ENCODE measurements at places on chromosomes 7 and 10.
A peak's percentile ranks its signal among the peaks of the same experiment; 100 is the strongest.

DNA sequence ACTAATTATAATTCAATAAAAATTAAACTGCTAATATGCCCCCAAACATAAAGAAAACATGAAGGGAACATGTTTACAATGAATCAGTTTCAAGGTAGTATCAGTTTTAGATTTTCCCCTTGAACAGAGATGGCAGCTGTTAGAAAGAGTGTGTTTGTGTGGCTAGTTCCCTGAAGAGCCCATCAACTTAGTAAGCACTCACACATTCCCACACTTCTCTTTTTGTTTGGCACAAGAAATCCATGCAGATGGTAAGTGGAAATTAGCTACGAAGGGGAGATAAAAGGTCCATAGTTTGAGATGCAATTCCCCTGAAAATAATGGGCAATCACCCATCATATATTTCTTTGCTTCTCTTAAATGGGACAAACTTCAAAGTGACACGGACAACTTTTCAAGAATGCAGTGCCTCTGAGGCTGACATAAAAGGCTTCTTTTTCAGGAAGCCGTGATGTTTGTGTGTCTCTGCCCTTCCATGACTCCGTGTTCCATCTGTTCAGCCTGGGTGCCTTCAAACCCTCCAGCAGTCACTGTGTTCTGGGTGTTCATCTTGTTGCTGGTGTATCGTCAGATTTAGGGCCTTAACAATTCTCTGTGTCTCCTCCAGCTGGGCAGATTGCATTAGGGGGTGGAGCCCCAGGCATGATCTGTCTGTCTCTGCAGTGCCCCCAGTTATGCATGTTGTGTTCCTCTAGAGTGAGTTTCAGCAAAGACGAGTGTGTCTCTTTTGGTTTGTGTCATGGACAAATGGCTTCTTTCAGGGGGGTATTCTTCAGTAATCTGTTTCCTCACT, 259.5 kb upstream of the NPY start:
- no peak for DNase-seq

DNA sequence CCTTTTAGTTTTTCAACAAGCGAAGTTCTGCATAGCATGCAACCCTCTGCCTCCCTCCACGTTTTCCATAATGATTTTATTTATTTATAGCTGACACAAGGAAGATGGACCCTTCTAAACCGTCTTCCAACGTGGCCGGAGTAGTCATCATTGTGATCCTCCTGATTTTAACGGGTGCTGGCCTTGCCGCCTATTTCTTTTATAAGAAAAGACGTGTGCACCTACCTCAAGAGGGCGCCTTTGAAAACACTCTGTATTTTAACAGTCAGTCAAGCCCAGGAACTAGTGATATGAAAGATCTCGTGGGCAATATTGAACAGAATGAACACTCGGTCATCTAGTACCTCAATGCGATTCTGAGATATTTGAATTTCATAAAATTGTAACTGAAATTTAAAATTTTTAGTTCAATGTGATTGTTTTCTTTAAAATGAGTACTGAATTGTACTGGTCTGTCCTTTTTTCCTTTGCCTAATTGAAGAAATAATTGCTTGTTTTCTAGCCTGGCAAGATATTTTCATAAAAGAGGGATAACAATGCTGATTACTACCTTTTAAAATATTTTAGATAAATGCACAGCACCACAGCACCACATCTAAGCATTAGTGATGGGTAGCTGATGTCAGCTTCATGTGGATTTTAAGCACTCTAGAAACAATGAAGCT, 41.5 kb upstream of the SLC39A12 start:
- peak; percentile 63 for DNase-seq

DNA sequence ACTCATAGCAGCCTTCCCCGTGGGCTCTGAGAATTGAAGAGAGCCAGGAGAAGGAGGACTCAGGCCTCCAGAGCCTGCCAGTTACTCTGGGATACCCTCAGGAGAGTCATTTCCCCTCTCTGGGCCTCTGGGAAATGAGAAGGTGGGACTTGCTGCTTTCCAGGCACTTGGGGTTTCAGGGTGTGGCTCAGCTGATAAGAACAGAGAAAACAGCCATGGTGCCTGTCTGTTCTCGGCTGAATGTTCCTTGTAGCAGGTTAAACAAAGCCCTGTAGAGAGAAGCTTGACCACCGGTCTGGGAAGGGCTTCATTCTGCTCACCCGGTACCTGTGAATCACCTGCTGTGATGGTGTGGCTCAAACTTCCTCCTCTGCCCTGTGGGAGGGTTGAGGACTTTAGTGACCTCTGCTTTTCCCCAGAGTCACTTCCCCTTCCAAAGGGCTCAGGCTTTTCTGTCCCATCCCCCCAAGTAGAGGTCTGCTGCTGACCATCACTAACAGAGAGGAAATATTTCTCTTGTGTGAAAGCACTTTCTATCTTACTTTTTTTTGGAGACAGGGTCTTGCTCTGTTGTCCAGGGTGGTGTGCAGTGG, 212.4 kb upstream of the GALNT17 start:
- no peak for DNase-seq

GRCh38 chr10:7537126-7537525, 126.3 kb upstream of the SFMBT2 start:
- DNase-seq: no peak

DNA sequence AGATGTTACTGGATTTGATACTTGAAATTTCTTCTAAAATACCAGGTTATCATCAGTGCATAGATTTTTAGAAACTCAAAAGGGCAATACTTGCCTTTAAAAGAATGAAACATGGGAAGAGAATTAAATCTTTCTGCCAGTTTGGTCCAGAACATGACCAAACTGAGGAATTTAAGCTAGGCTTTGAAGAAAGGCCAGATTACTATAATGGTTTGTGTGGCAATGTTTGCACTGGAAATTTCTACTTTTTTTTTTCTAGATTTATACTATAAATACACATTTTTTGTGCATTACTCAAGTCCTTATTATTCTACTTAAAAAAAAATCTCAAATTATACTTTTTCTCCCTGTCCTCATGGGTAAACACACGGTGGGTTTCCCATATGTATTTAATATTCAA, 9.2 kb downstream of the MKX start:
- DNase-seq: no peak

GRCh38 chr7:24769014-24769830, 12.0 kb upstream of the GSDME start:
- peak; percentile 62 for DNase-seq

DNA sequence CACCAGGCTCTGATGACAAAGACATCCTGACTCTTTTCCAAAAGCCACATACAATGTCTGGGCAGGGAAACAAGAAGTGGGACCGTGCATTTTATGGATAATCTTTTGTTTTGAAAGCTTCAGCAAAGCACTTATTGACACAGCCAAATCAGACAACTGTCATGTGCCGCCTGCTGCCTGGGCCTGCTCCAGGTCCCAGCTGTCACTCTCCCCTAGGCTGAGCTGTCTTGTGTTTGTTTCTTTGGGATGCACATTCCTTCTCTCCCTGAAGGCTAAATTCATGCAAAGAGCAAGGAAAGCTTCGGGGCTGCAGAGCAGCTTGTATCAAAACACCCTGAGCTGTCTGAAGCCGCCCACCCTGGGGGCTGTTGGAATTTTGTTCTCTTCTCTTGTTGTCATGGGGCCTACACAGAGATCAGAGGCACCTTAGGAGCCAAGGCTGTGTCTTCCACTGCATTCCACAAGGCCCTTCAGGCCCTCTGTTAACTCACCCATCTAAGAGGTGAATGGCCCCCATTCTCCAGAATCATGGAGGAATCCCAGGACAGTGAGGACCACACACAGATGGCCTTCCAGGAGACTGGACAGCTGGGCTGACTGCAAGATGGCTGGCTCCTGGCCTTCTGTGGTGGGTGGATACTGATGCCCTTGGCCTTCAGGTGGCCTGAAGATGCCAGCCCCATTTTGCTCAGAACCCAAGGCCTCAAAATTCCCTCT, 17.8 kb upstream of the SLC18A2 start:
- no peak for DNase-seq

DNA sequence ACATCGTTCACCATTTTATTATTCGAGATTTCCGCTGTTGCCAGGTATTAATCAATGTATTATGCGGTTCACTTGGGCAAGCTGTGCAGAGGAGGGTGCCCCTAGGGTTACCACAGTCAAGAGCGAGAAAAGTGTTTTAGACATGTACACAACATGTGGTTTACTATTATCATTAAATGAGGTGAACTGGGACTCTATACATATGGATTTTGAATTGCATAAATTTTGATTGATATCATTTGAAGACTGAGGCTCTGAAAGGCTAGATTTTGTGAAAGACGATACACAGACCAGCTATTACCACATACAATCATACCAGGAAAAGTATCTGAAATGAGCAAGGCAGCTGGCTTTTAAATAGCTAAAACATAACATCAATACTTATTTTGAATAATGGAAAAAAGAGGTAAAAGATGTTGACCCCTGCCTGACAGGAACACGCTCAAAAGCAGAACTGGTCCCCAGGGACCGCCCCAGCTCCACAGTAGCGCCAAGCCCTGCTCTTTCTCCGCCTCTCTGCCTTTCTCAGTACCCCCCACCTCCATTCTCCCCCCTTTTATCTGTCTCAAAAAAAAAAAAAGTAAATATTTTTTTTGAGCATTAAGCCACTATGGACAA, 413.4 kb upstream of the MKI67 start:
- DNase-seq: no peak

GRCh38 chr10:95246582-95247051, 44.2 kb downstream of the PDLIM1 start:
- DNase-seq: peak; percentile 76

- peak; percentile 56 for DNase-seq
Measured at GRCh38 chr7:70694434-70694970, 437.4 kb upstream of the GALNT17 start.

GRCh38 chr7:7017707-7018280, 164.6 kb upstream of the C1GALT1 start:
- no peak for DNase-seq

DNA sequence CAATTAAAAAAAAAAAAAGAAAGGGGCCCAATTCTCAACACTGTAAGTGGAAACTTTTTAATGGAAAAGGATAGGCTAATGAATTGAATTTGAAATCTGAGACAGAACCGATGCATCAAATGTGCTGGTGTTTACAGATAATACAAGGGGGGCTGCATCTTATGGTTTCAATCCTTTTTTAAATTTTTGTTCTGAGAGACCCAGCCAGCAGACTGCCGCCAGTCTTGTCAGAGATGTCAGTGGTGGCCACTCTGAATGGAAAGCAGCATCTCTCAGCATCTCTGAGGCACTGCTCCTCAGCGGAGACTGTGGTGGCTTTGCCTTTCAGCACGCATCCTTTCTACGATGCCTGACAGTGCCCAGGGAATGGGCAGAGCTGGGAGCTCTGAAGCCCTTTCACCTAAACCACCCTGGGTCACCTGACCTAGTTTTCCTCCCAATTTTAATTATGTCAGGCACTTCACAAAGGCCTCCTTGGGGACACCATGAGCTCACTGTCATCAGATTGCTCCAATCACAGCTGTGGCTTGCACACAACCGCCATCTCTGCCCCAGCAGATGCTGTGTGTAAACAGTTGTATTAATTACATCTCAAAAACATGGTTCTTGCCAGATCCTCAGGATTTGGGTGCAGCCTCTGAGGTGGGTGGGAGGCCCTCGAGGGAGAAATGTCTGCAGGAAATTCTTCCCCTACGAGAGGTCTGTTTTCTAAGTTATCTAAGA, 81.2 kb downstream of the EGFR start:
- DNase-seq: no peak

DNA sequence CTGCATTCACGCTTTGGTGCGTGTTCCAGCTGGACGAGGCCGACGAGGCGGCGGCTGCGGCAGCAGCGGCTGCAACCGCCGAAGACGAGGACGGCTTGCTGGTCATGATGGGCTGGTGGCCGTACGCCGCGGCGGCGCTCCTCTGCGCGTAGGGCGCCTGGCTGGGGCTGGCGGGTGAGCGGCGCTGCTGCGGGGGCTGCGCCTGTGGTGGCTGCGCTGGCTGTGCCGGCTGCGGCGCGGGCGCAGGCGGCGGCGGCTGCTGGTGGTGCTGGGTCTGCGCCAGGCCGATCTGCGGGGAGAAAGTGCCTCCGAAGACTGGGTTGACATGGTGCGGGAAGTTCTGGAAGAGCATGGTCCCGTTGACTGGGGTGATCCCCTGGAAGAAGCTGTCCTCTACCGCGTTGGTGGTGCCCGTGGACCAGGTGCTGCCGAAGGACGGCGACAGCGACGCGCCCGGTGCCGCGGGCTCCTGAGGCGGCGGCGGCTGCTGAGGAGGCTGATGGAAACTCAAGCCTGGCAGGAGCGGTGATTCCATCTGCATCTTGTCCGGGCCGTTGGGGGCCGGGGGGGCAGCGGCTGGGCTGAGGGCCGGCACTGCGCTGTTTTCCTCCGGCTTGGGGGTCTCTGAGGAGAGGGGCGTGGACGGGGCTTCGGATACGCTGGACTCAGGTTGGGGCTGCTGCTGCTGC, 51.1 kb downstream of the CPEB3 start:
- peak; percentile 43 for DNase-seq

- no peak for DNase-seq
Measured at GRCh38 chr10:29881336-29881771, 178.0 kb downstream of the JCAD start.

DNA sequence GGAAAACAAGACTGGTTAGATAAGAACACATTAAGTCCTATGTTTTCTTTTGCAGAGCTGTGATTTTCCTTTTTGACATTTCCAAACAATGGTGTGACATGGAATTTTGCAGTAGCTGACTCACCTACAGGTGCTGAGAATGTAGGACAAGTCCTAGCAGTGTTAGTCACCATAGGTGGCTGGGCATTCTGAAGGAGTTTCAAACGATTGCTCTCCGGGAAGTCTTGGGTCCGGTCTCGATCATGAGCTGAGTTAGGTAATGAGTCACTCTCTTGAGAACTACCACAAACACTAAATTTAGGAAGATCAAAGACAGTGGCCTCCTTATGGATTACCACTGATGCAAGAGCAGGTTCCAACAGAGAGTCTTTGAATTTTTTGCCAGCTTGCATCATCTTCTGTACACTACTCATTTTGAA, 3.6 kb downstream of the FIGNL1 start:
- peak; percentile 99 for DNase-seq

DNA sequence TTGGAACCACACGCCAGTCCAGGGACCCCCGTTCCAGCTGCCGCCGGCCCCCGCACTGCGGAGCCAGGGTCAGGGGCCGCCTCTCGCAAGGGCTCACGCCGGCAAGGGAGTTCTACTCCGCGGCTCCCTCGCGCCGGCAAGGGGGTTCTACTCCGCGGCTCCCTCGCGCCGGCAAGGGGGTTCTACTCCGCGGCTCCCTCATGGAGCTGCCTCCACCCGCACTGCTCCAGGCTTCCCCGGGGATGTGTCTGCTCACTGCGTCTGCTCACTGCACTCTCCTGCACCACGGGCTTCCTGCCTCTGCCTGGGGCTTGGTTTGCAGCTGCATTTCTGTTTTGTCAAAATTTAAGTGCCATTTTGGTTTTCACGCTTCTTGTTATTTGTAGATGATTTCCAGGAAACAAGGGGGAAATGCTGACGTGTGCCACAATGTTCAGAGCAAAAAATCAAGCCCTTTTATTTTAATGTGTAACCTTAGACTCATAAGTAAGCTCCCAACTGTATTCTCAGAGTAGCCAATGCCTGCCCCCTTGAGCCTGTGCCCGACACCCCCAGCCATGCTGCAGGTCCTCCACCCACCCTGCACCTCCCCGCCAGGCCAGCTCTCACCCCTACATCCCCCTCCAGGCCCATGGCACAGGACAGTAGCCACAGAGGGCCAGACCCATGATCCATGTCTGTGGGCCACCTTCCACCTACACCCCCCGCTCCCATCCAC, 246.2 kb downstream of the MAD1L1 start:
- DNase-seq: no peak

- peak; percentile 72 for DNase-seq
Measured at GRCh38 chr7:23712368-23713284, 2.6 kb downstream of the STK31 start.

Data from kidney tubule cell (primary cell).